DMS 273 treated with DMSO at 0.1 percent for 48 hours (cell line): ENCODE measurements at places on chromosomes 7 and 10.

DNA sequence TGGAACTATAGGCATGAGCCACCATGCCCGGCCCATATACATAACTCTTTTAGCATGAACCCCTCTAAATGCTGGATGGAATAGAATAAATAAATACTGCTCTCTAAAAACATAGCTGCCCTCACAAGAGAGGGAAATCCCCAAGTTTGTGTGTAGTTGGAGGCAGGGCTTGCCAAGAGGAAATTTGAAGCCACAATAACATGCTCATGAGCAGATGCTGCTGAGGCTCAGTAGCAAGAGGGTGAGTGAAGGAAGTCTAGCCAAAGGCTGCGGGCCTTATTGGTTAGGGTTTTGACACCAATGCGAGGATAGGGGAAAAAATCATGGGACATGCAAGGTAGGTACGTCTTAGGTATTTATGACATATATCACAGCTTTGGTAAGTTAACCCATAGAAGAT, 17.3 kb downstream of the TPK1 start:
- no peak for DNase-seq

DNA sequence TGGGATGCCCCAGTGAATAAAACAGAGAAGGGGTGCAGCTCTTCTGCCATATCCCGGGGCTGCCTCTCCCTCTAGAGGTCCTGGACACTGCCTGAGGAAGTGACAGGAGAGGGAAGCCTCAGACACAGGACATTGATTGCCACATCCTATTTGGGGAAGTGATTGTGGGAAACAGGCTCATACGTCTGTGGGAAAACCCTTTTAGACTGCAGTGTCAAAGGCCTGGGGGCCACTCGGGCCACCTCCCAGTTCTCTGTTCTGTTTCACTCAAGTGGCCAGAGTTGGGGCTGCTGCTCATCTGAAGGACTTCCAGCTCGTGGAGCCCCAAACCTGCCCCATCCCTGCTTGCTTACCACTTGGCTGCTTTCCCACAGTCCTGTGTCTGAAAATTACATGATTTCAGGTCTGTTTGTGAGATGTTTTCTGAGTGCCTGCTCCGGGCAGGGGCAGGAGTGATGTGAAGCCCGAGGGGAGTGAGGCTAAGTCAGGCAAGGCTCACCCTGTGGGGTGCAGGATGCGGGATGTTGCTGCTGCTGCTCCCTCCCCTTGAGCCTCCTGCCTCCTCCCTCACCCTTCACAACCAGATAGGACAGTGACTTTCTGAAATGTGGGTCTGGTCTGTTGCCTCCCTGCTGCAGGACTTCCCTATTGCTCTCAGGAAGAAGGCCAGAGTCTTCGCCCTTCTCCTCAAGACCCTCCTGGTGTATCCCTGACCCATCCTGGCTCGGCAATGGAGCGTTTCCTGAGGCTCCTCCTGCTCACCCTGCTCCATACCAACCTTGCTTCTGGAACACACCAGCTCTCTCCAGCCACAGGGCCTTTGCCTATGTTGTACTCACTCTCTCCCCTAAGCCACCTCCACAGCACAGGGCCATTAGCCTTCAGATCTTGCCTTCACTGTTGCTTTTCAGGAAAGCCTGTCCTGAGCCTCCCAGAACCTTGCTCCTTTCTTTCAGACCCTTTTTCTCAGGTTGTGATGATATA, 58.4 kb downstream of the NEURL1 start:
- no peak for DNase-seq

DNA sequence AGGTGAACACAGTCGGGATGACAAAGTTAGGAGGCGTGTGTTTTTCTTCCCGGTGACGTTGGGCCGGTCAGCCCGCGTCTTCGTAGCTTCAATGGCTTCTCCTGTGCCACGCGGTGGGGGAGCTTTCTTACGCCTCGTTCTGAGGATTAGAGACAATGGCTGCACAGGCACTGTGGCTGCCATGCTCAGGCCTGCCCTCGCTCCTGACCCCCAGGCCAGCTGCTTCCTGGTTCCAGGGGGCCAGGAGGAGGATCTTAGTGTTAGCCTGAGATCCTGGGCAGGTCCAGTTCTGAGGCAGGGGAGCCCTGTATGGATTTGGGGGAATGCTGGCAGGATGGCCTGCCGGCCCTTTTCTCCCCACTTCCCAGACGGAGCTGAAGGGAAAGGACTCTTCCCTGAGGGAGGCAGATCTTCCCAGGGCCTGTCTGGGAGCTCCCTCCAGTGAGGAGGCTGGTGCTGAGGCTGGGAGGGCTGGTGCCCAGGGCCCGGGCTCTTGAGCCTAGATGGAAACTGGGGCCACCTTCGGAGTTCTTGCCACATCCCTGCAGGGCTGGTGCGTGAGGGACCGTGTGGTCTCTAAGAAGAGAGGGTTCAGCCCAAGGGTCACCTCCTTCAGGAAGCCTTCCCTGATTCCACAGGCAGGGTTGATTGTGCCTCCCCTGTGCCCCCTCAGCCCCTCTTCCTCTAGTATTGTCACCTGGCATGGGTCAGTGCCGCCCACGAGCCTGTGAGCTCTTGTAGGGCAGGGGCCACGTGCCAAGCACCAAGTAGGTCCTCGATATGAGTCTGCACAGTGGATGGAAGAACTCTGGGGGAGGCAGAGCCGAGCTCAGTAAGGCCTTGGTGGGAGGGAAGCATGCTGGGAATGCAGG, 101.4 kb downstream of the GRK5 start:
- DNase-seq = no peak

DNA sequence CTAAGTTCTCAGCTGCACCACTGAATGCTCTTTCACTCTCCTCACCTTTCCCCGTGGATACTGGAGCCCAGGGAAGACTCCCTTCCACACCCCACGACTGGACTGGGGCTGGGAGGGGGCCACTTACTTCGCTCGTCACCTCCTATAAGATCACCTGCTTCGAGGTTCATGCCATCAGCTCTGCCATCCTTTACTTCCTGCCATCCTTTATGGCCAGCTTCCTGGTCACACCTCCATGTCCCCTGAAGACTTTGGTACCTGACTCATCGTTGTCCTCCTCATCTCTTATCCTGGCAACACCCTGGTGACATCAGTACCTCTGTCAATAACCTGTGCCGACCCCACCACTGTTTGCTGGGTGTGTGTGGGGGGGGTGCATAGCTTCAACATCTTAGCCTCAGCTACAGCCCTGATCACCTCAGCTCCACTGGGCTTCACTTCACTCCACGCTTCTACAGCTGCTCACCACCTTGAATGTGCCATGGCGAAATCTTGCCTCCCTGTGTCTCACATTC, 8.7 kb upstream of the VDAC2 start:
- DNase-seq = no peak

DNA sequence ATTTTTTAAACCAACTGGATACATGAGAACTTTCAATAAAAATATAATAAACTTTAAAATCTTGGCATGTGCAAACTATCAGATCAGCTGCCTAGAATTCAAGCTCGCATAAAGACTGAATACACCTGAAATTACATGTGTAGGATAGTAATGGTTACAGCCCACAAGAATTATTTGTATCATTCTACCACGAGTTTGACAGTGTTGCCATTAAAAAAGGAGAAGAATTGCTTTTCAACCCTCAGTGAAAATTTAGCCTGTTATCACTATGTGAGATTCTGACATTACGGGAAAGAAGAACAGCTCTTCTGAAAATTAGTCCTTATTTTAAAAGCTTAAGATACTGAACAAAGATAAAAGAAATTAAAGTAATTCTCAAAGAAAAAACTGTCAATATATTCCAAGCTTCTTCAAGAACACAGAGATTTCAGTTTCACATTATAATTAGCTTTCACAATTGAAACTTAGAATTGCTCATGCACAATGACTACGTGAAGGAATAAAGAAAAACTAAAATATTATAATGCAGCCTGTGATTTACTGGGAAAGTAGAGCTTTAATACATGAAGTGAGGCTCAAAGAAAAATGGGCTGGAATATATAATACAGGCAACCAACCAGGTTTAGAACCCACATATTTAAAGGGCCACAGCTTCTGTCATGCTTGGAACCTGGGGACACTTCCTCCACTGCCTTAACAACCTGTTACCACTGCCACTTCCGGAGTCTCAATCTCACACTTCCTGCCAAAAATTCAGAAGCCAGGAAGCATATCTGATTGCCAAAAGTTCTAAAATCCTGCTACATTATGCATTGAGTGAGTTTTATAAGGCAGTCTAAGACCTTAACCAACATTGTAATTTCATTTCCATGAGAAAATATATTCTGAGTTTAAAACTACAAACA, 23.2 kb downstream of the TPK1 start:
- no peak for DNase-seq

- no peak for DNase-seq
Observed at GRCh38 chr10:27680006-27680557, 65.5 kb downstream of the MKX start.

- DNase-seq = no peak
Observed at GRCh38 chr7:71912476-71912875, 499.7 kb downstream of the CALN1 start.

DNA sequence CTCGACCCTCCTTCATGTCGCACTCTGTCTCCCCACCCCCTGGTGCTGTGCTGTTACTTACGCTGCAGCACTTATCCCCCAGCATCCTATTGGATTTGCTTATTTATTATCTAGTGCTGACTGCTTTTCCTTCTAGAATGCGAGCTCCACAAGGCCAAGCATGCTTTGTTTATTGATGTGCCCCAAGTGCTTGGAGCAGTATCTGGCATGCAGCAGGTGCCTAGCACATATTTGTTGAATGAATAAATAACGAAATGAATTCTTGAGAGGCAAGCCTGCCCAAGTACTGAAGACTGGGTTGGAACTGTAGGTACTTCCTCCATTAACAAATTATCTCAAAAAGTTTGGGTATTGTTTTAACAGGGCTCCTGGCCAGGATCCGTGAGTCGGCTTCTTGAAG, 24.8 kb upstream of the ZNF32 start:
- no peak for DNase-seq

- DNase-seq = peak; percentile 31
Observed at GRCh38 chr10:91798649-91799611, 704 bp downstream of the TNKS2 start.

DNA sequence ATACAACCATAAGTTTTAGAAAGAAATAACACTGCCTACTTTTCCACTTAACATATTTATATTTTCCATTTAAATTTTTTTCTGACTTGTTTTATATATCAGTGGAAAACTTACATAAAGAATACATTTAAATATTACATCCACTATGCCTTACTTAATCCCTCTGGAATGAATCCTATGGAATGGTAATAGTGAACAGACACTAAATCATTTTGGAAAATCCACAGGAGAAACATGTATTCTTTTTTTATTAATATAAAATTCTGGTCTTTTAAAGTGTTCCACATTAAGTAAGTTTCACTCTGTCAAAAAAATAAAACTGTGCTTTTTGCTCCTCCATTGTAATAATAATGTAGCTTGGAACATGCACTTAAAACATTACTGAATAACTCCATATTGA, 236.8 kb upstream of the LRRN3 start:
- DNase-seq = no peak

- DNase-seq = peak; percentile 28
Observed at GRCh38 chr7:138001529-138002095, at the start of gene CREB3L2. TSS of gene CREB3L2 (minus strand) at chr7:138002086. CDS start at chr7:138001705, 381 bp downstream.

DNA sequence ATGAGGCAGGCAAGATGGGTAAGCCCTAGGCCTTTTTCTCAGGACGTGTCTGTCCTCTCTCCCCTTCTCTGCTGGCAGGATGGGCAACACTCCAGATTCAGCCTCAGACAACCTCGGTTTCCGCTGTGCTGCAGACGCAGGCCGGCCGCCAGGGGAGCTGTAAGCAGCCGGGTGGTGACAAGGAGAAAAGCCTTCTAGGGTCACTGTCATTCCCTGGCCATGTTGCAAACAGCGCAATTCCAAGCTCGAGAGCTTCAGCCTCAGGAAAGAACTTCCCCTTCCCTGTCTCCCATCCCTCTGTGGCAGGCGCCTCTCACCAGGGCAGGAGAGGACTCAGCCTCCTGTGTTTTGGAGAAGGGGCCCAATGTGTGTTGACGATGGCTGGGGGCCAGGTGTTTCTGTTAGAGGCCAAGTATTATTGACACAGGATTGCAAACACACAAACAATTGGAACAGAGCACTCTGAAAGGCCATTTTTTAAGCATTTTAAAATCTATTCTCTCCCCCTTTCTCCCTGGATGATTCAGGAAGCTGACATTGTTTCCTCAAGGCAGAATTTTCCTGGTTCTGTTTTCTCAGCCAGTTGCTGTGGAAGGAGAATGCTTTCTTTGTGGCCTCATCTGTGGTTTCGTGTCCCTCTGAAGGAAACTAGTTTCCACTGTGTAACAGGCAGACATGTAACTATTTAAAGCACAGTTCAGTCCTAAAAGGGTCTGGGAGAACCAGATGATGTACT, 13.1 kb downstream of the PHKG1 start:
- DNase-seq = no peak

DNA sequence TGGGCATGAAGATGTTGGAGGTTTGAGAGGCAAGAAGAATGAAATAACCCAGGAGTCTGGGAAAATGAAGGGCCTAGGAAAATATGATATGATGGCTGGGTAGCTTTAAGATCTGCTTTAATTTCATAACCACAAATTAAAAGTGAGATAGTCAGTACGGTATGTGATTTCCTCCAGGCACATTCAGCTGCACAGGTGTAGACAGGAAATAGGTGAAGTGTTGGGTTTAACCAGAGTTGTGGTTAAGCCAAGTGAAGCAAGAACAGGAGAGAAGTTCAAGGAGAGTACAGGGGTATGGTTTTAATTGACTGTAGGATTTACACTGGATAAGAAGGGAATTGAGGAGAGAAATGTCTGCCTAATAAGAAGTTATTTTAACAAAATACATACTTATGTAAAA, 2.6 kb downstream of the PNLIPRP3 start:
- DNase-seq = no peak

DNA sequence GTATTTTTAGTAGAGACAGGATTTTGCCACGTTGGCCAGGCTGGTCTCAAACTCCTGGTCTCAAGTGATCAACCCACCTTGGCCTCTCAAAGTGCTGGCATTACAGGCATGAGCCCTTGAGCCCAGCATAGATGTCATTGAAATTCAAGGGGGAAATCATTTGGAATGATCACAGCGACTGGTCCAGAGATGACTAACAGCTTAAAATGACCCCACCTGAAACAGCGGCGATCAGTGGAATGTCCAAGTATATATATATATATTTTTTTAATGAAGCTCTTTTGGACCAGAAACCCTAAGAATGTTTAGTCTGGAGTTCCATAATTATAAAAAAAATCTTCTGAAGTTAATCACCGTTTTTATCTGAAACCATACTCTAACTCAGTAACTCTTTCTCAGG, 12.5 kb upstream of the AKR1E2 start:
- DNase-seq = no peak

DNA sequence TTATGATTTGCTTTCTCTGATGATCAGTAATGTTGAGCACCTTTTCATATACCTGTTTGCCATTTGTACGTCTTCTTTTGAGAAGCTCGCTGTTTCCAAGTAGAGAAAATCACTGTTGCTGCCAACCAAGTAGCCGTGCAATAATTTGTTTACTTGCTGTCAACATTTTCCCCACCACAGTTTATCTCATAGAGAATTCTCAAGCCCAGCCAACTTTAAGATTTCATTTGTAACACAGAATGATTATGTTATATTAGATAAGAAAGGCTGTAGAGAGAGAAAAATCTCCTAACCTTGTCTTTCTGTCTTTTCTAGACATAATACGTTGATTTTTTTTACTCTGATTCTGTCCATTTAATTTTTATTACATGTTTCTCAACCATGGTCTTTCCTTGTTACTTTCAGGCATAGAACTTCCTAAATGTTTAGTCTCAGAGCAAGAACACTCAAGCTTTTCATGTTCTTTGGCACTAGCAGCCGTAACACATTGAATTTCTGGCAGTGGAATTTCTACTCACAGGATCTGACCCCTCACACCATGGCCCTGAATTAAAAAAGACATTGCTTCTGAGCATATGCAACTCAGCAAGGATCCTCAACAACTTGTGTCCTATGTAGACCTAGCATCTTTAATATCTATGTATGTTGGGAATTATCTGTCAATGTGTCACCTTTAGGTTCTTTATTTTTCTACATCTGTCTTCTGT, 23.1 kb downstream of the RPA3 start:
- DNase-seq = no peak
